ENCODE measurements at places on chromosomes 6 and 20. TPM values are rescaled to one million over a fixed set of nuclear protein-coding genes. Genes with fewer than 3 reads are reported as not detected.

The DEFB124 gene
- total RNA-seq: not detected

DNA sequence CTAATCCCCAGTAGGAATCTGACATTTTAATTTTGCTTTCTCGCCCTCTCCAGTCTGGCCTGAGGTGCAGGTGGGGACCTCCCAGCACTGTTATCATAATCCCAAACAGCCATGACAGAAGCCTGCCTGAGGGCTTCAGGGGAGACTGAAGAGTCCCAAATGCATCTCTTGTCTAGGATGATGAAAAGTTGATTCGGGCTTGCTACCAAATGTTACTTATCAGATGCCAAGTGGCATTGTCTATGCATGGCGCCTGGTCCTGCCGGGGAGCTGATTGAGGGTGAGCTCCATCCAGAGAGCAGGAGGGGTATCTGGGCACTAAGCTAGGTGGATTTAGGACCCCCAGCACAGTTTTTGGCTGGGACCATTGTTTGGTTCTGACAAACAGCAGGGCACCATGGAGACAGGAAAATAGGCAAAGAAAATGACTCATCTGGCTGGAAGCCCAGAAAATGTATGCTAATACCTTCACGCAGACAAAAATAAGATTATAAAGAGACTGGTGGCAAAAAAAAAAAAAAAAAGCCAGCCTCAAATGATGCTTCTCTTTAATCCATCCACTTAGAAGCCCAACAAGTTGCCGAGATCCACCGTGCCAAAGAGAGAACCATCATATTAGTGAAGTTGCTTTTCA, 513.7 kb upstream of the SULF2 start:
- no peak for DNase-seq

The NRN1 gene
- 0.15 TPM for total RNA-seq

DNA sequence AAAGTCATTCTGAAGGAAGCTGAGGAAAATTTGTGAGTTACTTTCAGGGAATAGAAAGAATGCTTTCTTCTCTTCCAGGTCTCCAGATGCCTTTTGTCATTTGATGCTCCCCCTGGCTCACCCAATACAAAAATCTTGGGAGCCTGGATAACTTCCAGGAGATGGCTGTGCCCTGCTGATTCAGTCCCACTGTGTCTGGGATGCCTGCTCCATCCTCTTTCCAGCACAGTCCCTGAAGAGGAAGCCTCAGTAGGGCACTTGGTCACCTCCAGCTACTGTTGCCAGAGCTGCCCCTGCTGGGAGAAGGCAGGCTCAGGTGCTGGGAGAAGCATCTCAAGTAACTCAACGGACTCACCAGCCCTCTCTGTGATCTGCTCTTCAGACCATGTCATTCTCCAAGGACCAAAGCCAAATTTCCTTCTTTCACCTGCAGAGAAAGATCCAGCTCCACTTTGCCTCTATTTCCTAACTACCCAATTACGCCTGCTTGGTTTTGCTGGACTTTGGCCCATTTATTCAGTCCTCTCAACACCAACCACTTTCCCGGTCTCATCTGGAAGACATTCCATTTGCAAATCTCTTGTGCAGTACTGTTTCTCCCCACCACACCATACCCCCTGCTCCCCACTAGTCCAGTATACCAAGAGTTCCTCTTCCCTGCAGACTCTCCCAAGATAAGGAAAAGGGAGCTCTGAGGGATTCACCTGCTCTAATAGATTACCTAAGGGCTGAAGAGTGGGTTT, 53.3 kb downstream of the SLC23A2 start:
- no peak for DNase-seq

GRCh38 chr6:21846541-21847451, 253.2 kb downstream of the SOX4 start:
- no peak for DNase-seq

The NMBR gene
- not detected for total RNA-seq

GRCh38 chr6:13559251-13559650, 15.2 kb upstream of the SIRT5 start:
- DNase-seq: no peak

DNA sequence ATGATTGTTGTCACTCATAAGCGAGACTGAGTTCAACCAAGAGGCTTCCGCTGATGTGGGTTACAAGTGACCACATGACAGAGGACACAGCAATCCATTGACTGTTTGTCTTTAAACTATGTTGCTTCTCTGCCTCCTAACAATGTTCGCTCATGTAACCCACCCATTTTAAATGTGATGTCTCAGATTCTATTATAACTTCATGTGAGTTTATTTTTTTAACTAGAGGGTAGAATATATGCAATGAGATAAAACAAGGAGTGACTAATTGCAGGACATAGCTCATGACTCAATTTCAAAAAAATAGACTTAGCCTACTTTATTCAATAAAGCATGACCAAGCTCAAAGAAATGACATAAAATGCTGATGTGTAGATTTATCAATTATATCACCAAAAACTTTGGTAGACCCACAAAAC, 119.2 kb upstream of the SASH1 start:
- DNase-seq: no peak

The BPIFA1 gene
- not detected for total RNA-seq
